ENCODE measurements at places on chromosomes 3 and 15.

DNA sequence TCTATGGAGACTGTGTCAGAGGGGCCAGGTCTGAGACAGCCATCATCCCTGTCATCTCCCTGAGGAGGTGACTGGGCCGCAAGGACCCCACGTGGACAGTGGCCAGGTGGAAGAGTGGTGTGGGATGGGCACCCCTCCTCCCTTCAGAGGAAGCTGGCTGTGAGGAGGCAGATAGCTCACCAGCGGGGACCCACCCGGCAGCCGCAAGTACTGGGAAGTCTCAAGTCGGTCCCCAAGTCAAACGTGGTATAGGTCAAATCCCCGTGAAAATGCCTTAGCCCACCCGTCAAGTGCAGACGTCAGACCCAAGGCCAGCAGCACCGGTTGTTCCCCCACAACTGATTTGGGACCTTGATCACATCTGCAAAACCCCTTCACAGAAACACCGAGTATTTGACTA, 12.3 kb upstream of the KLF13 start:
- DNase-seq = no peak

DNA sequence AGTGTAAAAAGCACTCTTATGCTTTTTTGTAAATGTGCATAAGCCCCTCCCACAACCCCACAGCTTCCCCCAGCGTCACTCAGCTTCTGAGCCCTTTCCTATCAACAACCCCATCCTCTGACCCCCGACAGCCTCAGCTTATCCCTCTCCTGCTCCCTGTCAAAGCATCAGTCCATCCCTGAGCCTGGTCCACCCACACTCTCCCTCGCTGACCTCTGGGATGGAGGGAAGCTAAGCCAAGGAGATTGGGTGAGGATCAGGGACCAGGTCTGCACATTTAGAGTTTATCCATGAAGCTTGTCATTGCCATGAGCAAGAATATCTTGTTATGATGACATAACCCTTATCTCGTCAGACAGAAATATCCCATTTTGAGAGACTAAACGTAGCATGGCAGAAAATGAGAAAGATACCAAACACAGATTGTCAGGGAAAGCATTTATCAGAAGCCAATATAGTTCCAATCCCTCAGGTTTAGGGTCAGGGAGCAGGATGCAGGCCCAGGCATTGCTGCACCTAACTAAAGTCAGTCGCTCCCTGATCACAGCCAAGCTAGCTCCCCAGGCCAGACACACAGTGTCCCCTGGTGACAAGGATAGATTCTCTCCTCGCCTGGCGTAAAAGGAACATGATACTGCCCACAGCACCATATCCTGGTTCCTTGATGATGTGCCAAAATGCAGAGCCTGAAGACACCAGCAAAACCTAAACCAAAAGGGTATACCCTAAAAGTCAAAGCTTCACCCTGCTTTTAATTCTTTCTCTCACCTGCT, 66.9 kb downstream of the DCLK3 start:
- no peak for DNase-seq

GRCh38 chr3:195129644-195130492, 141.1 kb downstream of the XXYLT1 start:
- DNase-seq = peak; percentile 59

DNA sequence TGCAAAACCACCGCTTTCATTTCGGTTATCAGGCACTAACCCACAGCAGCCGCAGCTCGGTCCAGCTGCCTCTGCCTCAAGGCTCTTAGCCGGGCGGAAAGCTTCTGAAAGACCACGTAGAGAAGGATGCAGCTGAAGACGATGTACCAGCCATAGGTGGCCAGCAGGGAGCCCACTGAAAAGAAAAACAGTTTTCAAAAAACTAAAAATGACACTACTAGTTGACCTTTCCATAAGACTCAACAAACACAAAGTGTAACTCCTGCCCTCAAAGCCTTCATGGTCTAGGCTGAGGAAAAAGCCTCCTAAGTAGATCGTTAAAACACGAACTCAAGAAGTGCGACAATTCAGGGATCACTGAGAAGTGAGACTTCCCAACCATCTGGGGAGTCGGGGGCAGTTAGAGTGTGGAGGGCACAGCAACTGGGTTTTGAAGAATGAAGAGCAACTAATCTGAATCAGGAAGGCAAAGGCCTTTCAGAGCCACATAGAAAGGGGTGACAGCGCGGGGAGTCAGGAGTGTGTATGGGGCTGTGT, 716 bp downstream of the SELENOS start:
- DNase-seq = peak; percentile 31

DNA sequence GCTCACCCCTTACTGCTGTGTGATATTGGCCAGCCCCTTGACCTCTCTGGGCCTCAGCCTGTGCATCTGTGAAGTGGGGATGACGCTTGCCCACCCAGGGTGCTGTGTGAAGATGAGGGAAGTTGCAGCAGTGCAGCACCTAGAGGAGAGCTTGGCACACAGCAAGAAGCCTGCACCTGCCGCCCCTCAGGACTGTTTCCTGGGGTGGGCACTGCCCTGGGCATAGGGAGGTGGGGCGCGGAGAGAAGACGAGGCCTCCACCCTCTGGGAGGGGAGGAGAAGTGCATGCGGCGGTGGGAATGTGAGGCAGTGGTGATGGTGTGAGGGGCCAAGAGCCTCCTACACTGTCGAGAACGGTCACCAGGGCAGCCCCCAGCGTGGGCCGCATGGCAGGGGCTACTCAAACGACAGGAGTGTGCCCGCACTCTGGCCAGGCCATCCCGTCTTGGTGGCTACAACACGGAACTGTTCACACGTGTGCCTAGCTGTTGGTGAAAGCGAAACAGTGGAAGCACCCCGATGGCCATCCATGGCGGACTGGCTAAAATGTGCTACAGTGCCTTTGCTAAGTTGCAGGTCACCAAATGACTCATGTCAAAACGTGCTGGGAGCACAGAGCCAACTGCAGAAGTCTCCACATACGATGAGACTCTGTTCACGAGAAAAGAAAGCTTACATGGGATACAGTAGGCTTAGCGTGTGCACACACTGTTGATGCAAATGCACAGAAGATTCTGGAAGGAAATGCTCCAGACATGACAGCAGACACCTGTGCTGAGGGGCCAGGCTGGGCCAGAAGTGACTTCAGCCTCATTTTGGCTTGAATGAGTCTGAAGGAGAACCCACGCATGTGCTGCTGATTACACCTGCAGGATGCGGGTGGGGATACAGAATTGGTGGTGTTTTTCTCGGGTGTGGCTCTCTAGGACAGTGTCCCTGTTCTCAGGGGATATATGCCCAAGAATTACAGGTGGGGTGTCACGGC, 40.4 kb upstream of the IQSEC1 start:
- DNase-seq = no peak

Data from bronchial epithelial cell (primary cell).